Left lung (tissue), 14 donors: ENCODE measurements at places on chromosomes 5 and 9. TPM values are rescaled to one million over a fixed set of nuclear protein-coding genes. Genes with fewer than 3 reads are reported as not detected.

FOXD4 gene
- total RNA-seq: 0.64 TPM

- no peak for DNase-seq
Observed at GRCh38 chr5:34571677-34572041, 84.5 kb upstream of the RAI14 start.

- no peak for DNase-seq
Observed at GRCh38 chr5:76207120-76207519, 123.9 kb downstream of the SV2C start.

SOWAHA gene
- total RNA-seq: not detected
